Heart right ventricle (tissue), 16 donors: ENCODE measurements at places on chromosomes 7 and 10.
A peak's percentile ranks its signal among the peaks of the same experiment; 100 is the strongest.

DNA sequence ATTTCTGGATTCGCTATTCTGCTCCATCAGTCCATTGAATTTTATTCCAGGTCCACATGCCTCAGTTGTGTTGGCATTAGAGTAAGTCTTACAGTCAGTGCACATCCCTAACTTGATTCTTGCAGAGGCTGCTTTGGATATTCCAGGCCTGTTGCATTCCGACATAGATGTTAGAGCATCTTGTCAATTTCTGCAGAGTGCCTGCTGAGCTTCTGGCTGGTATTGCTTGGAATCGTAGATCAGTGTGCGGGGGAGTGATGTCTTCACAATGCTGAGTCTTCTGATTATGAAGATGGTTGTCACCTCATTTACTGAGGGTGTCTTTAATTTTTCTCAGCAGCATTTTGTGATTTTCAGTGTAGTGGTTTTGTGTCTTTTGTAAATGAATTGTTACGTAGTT, 45.2 kb downstream of the INPP5A start:
- DNase-seq: no peak

GRCh38 chr7:2523461-2523936, 3.9 kb downstream of the LFNG start:
- DNase-seq: no peak

DNA sequence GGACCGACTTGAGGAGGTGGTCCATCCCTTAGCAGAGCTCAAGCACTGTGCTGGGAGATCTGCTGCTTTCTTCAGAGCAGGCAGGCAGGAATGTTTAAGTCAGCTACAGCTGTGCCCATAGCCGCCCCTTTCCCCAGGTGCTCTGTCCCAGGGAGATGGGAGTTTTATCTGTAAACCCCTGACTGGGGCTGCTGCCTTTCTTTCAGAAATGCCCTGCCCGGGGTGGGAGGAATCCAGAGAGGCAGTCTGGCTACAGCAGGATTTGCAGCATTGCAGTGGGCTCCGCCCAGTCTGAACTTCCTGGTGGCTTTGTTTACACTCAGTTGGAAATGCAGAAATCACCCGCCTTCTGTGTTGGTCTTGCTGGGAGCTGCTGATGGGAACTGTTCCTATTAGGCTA, 51.2 kb upstream of the SEMA3A start:
- DNase-seq: no peak

DNA sequence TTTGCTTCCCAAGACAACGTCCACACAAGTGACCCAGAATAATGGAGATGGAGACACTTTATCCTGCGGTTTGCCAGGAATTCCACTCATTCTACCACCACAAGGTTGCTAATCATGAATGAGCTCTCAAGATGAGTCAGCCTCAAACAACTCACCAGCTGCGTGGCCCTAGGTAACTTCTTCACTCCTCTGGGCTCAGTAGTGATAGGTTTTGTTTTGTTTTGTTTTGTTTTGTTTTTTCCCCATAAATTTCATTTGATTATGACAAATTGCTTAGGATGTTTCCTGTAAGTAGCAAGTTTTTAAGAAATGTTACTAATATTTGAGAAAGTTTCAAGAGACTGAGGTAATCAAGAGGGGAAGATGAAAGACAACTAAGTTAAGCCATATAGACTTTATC, 286.8 kb downstream of the PARD3 start:
- DNase-seq: no peak

- no peak for DNase-seq
These were observed 58.6 kb downstream of the PROSER2 start for GRCh38 chr10:11881477-11882417.

- DNase-seq: no peak
These were observed 33.5 kb upstream of the SFTPD start for GRCh38 chr10:79982362-79982800.

DNA sequence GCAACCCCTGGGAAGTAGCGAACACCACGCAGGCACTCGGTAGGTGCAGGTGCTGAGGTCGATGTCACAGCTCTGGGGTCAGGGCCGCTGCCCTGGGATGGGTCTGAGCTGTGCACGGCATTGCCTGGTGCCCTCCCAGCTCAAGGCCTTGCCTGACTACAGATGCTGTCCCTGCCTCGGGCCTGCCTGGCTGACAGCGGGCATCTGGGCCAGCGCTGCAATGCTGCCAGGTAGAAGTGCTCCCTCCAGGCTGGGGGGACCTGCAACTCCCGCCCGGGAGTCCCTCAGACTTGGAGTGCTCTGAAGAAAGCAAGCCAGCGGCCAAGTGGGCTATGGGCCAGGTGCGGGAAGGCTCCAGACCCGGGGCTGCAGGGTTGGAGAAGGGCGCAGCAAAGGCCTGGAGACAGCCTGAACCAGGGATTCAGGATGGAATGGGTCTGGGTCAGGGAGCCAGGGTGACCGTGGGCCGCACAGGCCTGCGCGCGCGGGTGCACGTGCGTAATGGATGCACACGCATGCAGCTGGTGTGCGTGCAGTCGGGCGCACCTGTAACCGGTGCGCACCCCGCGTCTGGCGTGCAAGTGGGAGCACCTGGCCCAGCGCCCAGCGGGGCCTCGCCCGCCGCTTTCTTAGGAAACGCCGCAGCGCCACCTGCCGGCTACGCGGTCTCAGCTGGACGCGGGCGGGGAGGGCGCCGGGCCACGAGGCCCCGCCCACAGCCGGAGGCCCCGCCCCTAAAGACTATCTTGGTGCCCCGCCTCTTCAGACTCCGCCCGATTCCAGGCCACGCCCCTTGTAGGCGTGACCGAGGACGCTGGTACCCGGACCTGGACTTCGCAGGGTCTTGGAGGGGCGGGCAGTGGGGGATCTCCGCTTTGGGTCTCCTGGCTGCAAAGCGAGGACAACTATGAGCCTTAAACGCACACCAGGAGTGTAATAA, 46.7 kb downstream of the MICALL2 start:
- DNase-seq: peak; percentile 76

DNA sequence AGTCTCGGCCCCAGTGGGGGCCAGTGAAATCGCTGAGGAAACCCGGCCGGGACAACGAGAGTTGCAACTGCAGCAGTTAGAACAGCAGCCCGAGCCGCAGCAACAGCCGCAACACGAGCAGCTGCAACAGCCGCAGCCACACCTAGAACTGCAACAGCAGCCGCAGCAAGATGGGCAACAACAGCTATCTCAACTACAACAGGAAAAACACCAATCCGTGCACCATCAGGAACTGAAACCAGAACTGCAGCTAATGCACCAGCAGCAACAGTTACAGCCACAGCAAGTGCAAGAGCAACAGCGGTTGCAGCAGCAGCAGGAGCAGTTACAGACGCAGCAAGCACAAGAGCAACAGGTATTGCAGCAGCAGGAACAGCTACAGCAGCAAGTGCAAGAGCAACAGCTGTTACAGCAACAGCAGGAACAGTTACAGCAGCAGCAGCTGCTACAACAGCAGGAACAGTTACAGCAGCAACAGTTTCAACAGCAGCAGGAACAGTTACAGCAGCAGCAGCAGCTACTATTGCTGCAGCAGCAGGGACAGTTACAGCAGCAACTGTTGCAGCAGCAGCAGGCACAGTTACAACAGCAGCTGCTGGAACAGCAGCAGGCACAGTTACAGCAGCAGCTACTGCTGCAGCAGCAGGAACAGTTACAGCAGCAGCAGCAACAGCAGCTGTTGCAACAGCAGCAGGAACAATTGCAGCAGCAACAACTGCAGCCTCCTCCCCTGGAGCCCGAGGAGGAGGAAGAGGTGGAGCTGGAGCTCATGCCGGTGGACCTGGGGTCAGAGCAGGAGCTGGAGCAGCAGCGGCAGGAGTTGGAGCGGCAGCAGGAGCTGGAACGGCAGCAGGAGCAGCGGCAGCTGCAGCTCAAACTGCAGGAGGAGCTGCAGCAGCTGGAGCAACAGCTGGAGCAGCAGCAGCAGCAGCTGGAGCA, 6.1 kb downstream of the ZNF853 start:
- no peak for DNase-seq

DNA sequence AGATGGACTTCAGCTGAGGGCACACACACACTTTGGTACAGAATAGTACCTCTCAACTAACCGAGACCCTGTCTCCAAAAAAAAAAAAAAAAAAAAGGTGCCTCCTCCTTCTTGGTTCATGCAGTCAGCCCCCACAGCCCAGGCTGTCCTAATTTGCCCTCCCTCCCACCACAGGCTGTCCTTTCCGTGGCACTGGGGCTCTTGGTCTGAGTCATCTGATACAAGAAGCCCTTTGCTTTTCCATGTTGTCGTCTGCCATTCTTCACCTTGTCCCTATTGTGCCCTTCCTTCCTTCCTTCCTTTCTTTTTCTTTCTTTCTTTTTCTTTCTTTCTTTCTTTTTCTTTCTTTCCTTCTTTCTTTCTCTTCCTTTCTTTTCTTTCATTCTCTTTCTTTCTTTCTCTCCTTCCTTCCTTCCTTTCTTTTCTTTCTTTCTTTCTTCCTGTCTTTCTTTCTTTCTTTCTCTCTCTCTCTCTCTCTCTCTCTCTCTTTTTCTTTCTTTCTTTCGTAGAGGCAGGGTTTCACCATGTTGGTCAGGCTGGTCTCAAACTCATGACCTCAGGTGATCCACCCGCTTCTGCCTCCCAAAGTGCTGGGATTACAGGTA, 96.0 kb upstream of the IKZF1 start:
- DNase-seq: no peak

DNA sequence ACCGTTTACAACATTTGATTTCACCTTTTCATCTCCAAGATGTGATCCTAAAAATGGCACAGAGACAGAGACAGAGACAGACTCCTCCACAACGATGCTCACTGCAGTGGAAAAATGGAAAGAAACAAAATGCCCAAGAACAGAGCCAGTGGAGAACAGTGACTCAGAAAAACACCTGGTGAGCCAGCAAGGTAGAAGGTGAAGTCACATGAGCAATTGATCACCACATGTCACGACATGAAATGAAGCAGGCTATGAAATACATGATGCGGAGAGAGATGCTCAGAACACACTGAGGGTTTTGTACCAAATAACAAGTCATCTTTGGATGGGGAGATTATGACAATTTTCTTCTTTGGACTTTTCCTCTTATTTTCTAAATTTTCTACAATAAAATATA, 3.5 kb downstream of the MSMB start:
- no peak for DNase-seq

- DNase-seq: no peak
These were observed 67.3 kb downstream of the ST7 start for GRCh38 chr7:117020591-117020973.

DNA sequence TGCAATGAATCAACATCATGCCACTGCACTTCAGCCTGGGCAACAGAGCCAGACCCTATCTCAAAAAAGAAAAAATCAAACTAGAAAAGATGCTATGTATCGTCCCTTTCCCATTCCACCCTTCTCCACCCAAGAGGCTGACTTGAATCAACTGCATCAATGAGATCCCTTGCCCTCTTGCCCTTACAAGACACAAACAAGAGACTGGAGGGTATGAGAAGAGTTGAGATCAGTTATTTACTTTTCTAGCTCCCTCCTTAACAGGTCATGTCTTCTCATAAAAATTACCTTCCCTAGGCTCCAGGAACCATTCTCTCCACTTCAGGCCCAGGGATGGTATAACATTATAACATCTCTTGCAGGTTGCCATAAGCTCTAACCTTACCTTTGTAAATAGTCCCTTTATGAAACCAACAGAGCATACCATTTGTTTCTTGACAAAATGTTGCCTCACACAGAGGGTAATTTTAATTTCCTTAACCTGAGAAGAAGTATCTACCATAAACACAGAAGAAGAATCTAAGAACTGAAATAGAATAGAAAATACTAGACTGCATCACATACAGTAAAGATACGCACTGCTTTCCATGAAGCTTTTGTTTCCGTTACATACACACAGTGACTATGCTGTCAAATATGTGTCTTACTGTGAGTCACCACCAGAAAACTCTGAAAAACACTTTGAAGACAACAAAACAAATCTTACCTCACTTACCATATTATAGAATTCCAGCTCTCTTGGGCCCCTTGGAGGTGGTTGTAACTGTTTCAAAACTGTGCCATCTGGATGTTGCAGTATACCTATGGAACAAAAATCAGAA, 30.5 kb downstream of the IPMK start:
- no peak for DNase-seq

DNA sequence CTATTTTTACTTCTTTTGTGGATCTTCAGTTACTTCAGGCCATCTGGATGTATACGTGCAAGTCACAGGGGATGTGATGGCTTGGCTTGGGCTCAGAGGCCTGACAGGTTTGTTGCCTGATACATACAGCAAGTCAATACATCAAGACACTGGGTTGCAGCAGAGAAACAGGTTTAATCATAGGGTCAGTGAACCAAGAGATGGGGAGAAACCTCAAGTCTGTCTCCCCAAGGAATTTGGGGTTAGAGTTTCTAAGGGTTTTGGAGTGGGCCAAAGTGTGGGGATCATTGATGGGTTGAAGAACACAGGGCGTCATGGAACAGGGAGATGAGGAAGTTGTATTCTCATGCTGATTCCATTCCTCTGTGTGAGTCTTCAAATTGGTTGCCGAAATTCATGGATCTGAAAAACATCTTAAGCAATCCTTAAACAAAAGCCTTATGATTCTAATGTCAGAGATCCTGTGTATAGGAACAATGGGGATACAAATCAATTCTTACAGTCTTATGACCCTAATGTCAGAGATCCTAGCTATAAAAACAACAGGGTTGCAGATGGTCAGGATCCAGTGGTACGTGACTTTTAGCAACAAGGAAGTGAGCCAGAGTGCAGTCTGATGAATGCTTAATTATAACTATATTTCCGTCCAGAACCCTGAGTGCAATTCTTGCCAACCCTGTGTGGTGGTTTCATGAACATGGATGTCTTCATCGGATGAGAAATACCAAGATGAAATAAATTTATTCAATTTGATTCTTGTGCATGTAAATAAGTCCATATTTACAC, 18.9 kb downstream of the OTUD1 start:
- DNase-seq: no peak

- no peak for DNase-seq
These were observed 167.7 kb upstream of the WDR11 start for GRCh38 chr10:120683454-120683853.

GRCh38 chr7:33243319-33243881, 114.0 kb downstream of the BBS9 start:
- DNase-seq: peak; percentile 5
